ENCODE measurements at places on chromosomes 5 and 9.

- DNase-seq = no peak
Measured at GRCh38 chr9:115635680-115636383, 517.8 kb upstream of the PAPPA start.

GRCh38 chr5:101678481-101679193 lies 617.4 kb downstream of the SLCO4C1 start:
- DNase-seq = peak; percentile 16

DNA sequence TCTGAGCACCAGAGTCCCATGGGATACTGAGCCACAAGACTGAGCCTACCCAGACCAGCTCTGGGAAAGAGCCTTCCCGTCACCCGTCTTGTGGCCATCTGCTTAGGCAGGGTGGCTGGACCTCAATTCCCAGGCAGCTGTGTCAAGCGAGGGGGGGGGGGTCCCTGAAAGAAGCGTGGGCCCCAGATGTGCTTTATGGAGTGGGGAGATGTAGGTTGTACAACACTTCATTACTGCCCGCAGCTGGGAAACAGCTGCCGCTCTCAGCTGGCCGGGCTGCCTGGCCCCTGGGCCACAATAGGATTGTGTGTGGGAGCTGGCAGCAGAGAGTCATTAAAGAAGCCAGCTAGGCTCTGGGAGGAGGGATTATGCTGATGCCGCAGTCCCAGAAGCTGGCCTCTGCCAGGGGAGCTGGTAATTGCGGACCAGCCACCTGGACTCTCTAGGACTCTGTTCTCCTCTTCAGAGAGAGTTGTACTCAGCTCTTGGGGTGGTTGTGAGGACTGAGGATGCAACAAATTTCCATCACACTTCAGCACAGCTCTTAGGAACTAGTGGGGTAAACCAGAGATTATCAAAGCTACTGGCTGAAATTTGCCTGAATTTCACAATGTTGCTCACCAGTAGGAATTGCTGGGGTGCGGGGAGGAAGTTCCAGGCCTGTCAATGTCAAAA lies 145.4 kb downstream of the GADD45G start:
- no peak for DNase-seq

- no peak for DNase-seq
Measured at GRCh38 chr5:150079909-150080461, 6.4 kb downstream of the CSF1R start.

DNA sequence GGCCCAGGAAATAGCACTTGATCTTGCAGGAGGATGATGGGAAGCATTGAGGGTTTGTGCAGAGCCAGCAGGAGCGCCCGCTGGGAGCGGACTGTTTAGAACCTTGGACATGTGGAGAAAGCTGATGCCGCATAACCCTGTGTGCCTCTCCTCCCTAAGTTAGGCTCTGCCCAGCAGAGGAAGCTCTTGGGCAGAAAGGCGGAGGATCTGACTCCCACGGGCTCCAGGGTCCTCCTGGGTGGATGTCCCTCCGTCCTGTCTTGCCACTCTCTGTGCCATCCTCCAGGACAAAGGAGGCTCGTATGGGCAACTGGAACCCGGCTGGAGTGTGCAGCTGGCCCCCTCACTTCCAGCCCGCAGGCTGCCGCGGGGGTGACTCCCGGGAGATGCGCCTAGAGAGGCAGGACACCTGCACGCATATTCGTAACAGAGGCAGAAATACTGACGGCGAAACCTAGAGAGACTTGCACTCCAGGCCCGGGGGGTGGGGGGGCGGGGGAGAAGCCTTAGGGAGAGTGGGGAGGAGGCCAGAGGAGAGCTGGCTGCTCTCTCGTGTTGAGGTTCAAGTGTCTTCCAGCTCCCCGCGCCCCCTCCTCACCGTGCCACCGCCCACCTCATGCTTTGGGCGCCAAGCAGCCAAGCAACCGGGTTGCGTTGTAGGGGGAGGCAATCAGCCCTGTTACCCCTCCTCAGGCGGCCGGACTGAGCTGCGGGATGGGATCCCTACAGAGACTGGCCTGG lies 5.4 kb upstream of the FOXE1 start:
- no peak for DNase-seq

DNA sequence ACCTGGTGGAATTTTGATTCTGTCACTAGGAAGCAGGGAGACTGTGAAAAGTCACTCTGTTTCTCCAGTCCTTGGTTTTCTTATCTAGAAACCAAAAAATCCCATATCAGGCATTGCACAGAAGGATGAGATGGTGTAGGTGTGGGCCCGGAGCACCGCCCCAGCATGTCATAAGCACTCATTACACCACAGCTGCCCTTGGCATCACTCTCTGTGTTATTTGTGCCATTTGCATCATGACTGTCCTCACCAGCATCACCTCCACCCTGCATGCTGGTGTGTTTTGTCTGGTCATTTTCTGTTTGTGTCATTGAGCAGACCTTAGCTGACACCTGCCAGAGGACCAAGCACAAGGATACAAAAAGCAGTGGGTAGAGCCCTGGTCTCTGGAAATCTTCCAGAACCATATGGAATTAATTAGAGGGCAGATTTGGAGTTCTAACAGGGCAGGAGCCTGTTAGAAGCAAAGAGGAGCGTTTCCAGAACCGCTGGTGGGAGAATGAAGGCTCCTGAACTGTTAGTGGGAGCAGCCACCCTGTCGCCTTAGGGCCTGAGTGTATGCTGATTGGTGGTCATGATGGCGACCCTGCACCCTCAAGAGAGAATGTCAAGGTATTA lies 99.3 kb downstream of the AMBP start:
- no peak for DNase-seq

- no peak for DNase-seq
Measured at GRCh38 chr5:171306781-171307591, 2.1 kb upstream of the TLX3 start.

DNA sequence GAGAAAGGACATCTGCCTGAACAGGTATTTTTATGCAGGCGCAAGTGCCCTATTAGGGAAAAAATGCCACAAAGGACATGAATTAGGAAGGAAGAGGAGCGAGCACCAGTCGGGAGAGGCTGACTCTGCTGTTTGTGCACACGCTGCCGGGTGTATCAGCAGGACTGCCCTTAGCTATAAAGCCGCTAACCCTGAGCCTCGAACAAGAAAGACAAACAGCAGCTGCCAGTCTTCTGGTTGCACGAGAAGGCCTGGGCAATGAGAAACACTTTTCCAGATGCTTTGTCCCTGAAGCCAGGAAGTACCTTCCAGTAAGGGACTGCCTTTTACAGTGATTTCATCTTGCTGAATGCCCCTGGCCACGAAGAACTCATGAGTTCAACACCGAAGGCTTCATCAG lies 12.6 kb downstream of the QSOX2 start:
- no peak for DNase-seq

DNA sequence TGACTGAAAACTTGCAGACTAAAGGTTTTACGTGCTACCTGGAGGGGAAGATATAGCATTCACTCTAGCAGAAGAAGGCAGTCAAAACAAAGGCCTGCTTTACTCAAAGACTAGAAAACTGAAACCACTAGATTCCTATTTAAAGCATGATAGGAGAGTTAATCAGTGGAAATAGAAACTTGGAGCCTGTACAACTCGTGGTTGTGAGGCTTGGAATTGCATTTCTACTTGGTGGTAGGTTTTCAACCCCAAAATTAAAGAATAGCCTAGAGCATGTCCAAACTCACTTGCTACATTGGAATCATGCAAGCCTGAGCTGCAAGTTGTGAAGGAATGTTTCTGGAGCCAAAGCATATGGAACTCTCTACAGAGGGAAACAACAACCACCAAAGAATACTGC lies 1526.4 kb upstream of the NUDT12 start:
- DNase-seq = no peak
